ENCODE measurements at places on chromosomes 3 and 15.

DNA sequence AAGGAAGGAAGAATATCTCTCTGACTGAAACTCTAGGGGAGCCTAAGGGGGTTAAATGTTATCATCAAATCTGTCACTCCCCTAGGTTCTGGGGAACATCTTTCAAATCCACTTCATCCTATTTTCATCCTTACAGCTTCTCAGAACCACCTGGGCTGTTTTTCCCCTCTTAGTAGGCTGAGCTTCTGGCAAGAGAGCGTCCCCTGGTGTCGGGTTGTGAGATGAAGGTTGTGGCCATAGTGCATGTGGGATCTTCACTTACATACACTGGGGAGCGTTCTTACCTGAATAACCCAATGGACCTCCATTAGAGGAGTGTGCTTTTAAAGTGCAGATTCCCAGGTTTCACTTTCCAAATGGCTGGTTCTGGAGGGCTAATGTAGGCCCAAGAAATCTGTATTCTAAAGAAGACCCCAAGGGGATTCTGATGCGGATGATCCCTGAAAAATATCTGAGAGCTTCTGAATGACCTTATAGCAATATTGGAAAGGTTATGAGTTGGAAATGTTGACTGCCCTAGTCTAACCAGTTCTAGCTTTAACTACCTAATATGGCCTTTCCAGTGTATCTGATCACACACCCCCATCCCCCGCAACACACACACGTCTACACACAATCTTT is 663.7 kb downstream of the AGBL1 start:
- peak; percentile 20 for DNase-seq

DNA sequence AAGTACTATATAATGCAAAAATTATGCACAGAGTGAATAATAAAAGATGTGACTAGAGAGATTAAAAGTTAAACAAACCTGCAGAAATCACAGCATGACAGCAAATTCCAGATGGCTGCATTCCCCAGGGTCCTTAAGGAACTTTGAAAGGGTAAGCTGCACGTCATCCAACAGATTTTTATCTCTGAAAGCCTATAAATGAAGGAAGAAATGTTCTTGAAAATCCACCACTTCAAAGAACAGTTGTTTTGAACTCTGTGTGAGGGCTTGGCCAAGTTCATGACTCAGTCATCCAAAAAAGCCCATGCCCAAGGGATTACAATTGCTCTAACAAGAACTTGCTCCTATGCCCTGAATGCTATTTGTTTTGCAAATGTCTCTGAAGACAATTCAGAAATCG is 603.6 kb downstream of the PLOD2 start:
- no peak for DNase-seq

GRCh38 chr15:55630858-55631257 is 42.7 kb upstream of the PYGO1 start:
- DNase-seq, result no peak

- DNase-seq, result no peak
Measured at GRCh38 chr3:45826908-45827307, 15.0 kb downstream of the LZTFL1 start.

DNA sequence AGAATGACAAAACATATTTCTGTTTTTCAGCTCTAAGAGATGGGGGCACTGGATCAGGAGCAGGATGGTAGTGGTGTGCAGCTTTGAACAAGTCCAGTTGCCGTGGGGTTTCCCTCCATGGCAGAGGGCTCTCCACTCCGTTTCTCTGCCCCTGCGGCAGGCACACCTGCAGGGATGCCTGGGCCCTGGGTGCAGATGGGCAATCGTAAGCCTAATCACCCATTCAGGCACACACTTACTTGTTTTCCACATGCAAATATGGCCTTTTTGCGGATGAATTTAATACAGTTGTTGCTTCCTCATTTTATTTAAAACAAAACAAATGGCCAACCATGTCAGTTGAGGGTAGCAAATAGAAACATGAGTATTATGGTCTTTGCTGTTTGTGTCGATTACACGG is 85.1 kb downstream of the LPP start:
- DNase-seq, result no peak

DNA sequence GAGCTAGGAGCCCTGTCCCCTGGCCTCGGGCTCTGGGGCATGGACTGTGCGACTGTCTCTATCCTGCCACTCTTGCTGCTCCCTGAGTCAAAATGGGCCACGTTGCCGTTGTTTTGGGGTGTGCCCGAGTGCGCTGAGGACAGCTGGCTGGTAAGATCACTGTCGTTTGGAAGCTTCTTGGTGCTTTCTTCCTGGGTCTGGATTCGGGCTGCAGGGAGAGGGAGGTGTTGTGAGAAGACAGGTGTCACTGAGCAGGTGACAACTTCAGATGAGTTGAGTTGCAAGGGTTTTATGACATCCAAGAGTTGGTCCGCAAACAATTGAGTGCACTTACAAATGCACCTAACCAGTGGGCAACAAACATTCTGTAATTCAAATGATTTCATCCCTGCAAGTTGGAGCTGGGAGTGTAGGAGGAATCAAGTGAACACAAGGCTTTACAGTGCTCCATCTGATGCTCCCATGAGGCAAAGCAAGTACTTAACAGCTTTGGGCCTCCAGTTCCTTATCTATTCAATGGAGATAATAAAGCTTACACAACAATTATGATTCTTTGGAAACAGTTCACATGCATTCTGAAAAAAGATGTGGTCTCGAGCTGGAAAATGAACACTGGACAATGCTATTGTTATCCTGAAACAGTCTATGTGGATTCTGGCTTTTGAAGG is 11.0 kb upstream of the STARD5 start:
- no peak for DNase-seq

- DNase-seq, result no peak
Measured at GRCh38 chr15:96470681-96471310, 140.3 kb downstream of the NR2F2 start.

DNA sequence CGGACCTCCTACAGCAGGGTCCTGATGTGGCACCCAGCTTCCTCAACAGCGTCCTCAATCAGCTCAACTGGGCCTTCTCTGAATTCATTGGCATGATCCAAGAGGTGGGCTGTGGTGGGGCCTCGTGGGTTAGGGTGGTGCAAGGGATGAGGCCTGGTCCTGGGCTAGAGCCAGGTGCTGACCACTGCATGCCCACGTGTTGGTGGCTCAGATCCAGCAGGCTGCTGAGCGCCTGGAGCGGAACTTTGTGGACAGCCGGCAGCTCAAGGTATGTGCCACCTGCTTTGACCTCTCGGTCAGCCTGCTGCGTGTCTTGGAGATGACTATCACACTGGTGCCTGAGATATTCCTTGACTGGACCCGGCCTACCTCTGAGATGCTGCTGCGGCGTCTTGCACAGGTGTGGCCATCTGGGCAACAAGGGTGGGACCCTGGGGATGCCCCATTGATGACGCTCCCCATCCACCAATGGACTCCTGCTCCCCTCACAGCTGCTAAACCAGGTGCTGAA is 3.8 kb downstream of the AMIGO3 start:
- no peak for DNase-seq

- no peak for DNase-seq
Measured at GRCh38 chr15:91345736-91346135, 245.7 kb downstream of the SV2B start.

DNA sequence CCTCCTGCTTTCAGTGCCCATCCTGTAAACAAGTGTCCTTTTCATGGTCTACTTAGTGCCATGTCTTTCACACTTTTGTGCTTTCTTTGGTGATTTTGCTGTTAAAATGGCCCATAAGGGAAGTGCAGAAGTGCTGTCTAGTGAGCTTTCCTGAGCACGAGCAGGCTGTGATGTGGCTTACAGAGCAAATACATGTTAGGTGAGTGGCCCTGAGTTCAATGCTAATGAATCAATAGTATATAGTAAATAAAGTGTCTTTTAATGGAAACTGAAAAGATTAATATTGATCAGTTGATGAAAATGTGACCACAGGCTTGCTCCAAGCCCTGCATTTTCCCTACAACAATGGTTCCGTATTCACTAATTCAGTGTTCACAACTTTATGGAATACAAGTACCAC is 5.7 kb downstream of the SH3BP5 start:
- DNase-seq, result no peak

GRCh38 chr3:165233501-165234195 is 37.5 kb upstream of the SLITRK3 start:
- DNase-seq, result no peak

- no peak for DNase-seq
Measured at GRCh38 chr3:141659821-141660613, 78.1 kb upstream of the RNF7 start.

GRCh38 chr15:76987896-76988860 is 6.7 kb upstream of the PSTPIP1 start:
- no peak for DNase-seq

GRCh38 chr3:113607219-113607596 is 74.9 kb downstream of the SIDT1 start:
- no peak for DNase-seq

DNA sequence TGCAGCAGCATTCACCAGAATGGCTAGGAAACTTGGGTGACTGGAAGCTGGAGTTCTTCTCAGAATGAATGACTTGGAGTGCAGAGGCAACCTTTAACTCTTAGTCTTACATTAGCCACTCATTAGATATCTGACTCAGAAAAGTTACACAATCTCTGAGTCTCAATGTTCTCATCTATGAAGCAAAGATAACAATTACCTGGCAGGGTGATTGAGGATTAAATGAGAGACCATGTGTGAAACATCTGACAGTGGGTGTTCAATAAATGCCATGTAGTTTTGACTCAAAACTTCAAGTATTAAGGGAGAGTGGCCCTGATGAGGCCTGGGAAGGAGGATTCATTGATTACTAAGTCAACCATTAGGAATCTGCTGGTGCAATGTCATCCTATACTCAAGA is 48.3 kb downstream of the MRPL3 start:
- DNase-seq, result no peak

DNA sequence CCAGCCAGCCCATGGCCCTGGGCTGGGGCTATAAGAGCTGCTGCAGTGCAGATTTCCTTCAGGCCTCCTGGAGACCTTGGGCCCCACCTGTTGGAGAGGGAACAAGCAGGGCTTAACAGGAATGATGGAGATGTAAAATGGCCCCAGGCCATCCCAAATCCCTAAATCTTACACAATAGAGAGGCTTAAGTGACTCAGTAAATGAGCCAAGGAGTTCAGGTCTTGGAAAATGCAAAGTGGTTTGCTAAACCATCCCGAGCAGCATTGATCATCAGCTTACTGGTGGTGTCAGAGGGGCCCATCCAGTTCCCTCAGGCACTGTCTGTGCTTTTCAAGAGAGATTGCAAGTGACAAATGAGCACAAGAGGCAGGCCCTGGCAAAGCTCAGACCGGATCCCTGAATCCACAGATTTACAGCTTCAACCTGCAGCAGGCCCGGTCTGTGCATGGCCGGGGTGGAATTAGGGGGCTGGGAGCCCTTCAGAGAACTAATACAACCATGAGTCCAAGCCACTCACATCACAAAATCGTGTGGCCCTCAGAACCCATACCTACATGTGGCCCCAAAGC is 325.4 kb downstream of the UACA start:
- no peak for DNase-seq

GRCh38 chr15:70023064-70023768 is 74.5 kb downstream of the TLE3 start:
- DNase-seq, result no peak

DNA sequence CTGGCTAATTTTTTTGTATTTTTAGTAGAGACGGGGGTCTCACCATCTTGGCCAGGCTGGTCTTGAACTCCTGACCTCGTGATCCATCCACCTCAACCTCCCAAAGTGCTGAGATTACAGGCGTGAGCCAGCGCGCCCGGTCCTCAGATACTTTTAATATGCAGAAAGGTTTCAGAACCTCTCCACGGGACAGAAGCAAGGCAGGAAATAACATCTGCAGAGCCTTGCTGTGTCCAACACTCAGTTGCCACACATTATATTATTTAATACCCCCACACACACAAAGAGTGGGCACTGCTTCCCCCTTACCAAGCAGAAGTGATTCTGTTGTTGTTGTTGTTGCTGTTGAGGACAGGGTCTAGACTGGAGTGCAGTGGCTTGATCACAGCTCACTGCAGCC is 28.0 kb downstream of the OSBPL10 start:
- no peak for DNase-seq

- DNase-seq, result no peak
Measured at GRCh38 chr3:193782747-193783146, 189.7 kb downstream of the OPA1 start.

GRCh38 chr3:76361010-76361409 is 575.7 kb upstream of the ZNF717 start:
- no peak for DNase-seq

- DNase-seq, result no peak
Measured at GRCh38 chr3:172302203-172302602, 146.1 kb downstream of the GHSR start.

DNA sequence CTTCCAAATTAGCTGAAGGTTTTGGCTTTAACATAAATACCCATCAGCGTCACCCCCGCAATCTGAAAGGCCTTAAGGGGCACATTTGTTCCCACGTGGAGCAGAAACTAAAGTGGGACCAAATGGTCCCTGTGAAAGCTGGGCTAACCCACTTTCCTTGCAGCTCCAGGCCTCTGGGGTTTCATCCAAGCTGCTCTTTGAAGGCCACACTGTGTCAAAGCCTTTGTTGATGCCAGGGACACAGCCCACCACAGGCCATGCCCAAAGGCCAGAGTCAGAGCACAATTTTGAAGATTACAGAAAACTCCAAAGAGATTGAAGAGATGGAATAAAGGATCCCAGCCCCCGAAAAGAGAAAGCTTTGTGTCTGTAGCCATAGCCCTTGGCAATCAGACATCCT is 2.7 kb upstream of the ADPGK start:
- DNase-seq, result no peak

DNA sequence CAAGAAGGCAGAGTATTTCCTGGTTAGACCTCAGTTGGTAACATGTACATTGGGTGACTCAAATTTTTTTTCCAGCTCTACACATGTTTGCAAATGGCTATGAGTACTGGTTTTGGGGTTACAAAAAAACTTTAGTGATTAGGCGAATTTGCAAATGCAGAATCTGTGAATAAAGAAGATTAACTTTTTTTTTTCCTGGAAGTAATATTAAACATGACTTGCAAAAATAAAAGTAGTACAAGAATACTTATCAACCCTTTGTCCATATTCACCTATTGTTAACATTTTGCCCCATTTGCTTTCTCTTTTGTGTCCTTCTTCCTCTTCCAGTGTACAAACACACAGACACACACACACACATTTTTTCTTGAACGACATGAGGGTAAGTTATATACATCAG is 47.6 kb upstream of the RYK start:
- no peak for DNase-seq

- no peak for DNase-seq
Measured at GRCh38 chr15:71275098-71275497, 159.8 kb downstream of the THSD4 start.

- DNase-seq, result peak; percentile 25
Measured at GRCh38 chr15:73897441-73898261, 24.3 kb downstream of the TBC1D21 start.
